ENCODE measurements at places on chromosomes 6 and 20.

DNA sequence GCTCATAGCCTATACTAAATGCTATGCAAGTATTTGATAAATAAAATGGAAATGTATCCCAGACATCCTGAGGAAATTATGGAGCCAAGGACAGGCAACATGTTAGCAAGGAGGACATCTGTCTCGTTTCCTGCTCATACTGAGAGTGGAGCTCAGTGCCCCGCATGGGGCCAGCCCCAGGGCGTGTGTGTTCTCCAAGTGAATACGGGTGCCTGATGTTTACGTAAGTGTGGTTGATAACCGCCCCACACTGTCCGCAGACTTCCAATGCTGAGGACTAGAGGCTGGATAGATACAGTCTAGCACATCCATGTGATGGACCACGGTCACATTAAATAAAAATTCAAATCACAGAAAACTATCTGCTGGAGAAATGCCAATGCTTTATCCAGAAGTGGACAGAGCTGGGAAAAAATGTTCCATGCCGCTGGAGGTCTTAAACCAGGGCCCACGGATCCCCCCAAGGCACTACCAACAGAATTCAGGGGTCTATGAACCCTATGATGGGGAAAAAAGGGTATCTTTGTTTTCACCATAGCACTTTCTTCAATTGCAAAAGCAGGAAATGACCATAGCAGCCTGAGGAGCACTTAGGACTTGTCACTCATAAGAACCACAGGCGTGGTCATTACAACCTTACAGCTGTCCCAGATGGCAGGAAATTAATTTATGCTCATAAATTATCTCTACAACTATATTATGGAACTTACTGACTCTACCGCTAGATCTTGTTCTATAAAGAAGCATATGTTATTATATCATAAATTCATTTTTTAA, 24.9 kb downstream of the TGM2 start:
- DNase-seq, result no peak

DNA sequence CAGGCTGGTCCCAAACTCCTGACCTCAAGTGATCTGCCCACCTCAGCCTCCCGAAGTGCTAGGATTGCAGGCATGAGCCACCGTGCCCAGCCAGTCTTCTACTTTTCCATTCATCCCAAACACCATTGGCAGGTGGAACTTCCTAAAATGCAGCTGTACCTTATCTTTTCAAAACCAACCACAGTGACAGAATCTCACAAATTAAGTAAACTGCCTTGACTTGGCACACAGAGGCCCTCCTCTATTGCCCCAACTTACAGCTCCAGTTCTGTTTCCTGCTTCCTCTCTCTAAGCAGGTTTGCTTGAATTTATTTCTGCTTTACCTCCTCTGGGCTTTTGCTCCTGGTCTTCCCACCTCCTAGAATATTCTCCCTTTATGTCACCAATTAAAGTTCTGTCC, 7.6 kb downstream of the MYB start:
- DNase-seq, result no peak

DNA sequence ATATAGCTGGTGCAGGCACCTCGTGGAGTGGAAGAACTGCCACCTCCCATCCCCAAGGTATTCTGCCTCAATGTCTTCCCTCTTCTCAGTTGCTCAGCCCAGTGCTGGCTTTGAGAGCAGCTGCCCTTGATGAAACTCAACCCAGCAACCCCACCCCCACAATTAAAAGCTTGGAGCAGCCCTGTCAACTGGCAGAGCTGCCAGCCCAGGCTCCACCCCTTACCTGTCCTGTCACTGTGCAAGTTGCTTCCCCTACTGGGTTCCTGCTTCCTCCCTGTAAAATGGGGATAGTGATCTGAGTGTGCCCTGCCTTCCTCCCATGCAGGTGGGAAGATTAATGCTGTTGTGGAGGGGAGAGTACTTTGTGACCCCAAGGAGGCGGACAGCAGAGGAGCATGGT, 4.5 kb downstream of the TMEM63B start:
- no peak for DNase-seq

- DNase-seq, result no peak
These were observed 311.4 kb downstream of the TFAP2C start for GRCh38 chr20:56940466-56940865.

GRCh38 chr6:7050872-7051779, 56.6 kb upstream of the RREB1 start:
- DNase-seq, result no peak

DNA sequence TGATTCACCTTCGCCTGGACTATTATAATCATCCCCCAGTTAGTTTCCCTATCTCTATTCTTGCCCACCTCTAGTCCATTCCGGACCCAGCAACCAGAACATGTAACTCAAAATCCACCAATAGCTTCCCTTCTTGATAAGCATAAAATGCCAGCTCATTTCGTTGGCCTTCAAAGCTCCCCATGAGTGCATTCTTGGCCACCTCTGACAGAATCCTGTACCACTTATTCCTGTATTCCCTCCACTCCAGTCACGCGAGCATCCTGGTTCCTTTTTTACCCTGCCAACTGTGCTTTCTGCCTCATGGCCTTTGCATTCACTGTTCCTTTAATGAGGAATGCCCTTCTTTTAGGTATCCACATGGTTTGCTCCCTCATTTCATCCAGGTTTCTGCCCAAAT, 36.7 kb downstream of the CYP24A1 start:
- no peak for DNase-seq

- no peak for DNase-seq
These were observed 66.5 kb upstream of the SULF2 start for GRCh38 chr20:47851774-47852173.

DNA sequence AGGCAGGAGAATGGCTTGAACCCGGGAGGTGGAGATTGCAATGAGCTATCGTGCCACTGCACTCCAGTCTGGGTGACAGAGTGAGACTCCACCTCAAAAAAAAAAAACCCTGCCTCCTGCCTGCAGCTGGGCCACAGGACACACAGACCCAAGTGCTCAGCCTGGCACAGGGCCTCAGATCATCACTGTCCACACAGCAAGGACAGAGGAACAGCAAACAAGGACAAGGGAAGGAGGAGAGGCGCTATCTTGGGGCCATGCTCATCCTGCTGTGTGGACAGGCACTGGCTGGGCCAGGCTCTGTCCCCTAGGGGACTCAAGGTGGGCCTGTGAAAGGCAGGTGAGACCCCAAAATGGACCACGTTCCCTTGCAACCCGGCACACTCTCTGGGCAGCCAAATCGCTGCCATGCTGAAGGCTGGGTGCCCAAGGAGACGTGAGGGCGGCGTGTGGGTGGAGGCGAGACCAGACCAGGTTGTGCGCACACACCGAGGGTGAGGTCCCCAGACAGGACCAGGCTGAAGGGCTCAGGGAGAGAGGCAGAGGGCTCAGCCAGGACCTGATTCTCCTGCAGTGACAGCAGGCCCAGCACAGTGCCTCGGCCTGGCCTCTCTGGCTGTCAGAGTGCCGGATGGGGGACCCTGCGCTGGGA, 9.1 kb downstream of the UCKL1 start:
- no peak for DNase-seq

- no peak for DNase-seq
These were observed 22.4 kb downstream of the ZNF311 start for GRCh38 chr6:28982476-28983266.

- no peak for DNase-seq
These were observed 9.7 kb downstream of the RNF146 start for GRCh38 chr6:127276331-127276730.

DNA sequence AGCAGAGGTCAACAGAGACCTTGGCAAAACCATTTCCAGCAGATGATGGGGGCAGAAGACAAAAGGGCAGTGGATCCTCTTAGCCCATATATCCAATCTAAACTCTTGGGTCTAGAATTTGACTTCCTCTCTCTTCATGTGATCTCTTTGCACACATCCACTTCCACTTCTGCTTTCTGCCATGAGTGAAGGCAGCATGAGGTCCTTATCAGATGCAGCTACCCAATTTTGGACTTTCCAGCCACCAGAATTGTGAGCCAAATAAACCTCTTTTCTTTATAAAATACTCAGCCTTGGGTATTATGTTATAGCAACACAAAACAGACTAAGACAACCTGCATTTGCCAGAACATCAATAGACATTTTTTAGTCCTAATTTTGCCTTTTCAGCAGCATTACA, 191.6 kb downstream of the ADAT2 start:
- DNase-seq, result no peak

GRCh38 chr6:72218125-72218524, 331.8 kb downstream of the RIMS1 start:
- no peak for DNase-seq

DNA sequence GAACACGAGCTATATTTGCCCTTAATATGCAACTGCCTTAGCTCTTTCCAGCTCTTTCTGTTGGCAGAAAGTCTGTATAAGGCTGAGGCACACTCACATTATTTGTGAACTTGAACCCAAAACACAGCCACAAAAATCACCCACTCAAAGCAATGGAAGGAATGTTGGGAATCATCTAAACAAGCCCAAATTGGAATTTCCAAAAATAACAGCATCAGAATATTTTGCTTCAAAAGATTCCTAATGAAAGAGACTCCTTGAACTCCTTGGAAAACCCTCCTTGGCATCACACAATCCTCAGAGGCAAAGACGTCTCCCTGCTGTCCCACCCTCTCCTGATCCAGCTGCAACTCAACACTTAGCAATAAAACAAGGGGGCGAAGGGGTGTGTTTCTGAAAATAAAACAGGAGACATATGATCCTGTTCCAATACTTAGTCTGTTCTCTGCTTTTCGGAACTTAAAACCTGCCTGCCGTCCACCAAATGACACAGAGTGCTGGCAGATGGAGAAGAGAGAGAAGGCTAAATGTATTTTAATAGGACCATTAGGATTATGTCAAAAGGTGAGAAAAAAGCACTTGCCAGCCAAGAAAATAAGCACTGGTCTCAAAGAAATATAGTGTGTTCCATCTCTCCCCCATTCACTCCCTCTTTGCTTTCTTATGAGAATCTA, 320.7 kb upstream of the JARID2 start:
- peak; percentile 39 for DNase-seq

- DNase-seq, result peak; percentile 49
These were observed 53.4 kb upstream of the CD93 start for GRCh38 chr20:23139524-23139923.

GRCh38 chr6:100261486-100261885, 203.2 kb downstream of the SIM1 start:
- no peak for DNase-seq

DNA sequence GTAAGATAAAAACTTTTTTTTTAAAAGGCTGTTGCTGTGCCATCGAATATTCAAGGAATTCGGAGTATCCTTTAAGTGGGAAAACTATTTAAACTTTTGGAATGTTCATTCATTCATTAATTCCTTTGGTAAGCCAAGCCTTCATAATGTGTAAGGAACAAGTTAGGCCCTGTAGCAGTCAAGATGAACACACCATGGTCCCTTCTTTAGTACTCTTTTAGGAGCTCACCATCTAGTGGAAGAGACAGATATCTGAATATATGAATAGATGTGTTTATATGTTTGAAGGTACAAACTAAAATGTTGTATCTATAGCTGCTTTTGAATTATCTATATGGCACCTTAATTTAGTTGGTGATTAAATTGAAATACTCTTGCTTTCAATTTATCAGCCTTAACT, 5.8 kb downstream of the SPO11 start:
- DNase-seq, result no peak

- DNase-seq, result no peak
These were observed 4.1 kb downstream of the PRR18 start for GRCh38 chr6:166304106-166304505.

All from NCI-H1092 treated with DMSO at 0.1 percent for 48 hours (cell line).